ENCODE measurements at places on chromosomes 6 and 20.

- ATAC-seq = no peak
Observed at GRCh38 chr20:19253916-19254820, 41.7 kb downstream of the SLC24A3 start.

DNA sequence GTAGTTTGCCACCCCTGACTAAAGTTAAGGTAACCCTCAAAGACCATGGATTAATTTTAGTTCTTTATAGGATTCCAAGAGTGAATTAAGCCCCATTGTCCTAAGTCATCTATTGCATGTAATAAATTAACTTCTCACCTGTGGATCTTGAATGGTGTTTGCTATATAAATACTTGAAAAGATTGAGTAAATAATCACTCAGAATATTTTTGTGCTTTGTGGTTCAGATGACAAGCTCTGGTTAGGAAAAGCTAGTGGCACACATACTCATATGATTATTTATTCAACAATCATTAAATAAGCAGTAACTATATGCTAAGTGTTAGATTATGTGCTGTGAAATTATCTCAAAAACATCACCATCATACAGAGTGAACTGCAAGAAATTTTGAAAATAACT lies 203.2 kb downstream of the OGFRL1 start:
- ATAC-seq = no peak

DNA sequence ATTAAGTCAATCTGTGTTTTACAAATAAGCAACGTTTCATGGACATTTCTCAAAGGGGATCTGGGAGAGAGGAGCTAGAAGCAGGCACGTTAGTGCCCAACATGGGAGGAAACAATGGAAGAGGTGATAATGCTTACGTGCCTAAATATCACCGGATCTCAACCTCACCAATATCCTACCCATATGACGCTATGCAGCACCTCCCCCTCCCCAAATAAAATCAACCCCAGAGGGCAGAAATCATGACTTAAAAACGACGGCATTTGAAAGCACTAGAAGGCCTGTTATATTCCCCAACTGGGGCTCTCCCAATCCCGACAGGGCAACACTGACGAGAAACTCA lies 425 bp downstream of the HBS1L start:
- no peak for ATAC-seq

DNA sequence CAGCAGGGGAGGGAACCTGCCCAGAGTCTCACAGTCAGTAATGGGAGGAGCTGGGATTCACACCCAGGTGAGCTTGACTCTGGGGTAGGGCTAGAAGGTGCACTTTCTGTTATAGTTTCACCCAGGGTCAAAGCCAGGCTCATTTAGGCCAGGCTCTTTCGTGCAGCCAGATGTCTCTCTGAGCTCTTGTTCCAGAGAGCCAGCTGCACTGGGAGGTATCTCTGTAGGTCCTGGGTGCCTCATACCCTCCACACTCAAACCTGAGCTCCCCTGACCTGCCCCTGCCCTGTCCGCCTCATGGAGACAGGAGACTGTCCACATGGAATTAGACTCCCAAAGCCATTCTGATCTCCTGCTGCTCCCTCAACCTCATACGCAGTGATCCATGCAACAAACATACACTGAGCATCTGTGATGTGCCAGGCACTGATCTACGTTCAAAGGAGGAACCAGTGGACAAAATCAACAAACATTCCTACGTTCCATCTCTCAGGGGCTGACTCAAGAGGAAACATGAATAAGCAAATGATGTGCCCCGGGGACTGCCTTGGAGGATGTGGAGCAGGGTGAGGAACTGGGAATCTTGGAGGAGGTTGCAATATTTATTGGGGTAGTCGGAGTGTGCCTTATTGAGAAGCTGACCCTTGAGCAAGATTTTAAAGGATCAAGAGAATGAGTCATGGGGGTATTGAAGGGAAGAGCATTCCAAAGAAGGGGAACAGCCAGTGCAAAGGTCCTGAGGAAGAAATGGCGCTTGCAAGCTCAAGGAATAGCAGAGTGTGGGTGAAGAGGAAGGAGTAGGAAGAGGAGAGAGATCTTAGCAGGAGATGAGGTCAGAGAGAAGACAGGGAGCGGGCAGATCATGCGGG lies 71.3 kb upstream of the TOX2 start:
- no peak for ATAC-seq

DNA sequence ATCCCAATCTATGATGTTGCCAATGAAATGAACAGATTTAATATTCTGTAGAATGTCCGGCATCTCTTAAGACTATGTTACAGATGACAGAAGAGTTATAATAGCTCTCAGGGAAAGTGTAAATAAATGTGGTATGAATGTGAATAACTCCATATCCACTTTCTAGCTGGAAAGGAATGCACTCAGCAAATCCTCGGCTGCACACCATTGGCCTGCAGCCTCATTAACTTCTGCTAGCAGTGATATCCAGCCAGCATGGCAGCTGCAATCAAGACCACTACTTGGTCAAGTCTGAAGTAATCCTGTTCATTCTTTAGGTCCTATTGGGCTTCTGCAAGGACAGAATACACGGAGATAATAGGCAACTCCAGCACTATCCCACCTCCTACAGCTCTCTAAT lies 17.3 kb upstream of the MICA start:
- no peak for ATAC-seq

DNA sequence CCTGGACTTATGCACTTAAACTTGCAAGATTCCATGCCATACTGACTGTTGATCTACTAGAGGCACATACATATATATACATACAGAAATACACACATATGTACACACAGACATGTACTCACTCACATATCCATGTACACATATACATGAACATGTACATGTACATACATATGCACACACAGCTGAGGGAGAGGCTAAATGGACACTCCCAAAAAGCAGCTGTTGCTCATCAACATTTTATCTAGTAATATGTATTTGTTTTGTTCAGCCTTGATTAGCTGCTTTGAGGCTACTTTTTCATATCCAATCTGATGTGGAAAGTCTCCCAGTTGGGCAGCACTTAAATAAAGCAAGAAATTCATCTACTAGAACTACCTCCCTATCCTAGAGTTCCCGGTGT lies 33.7 kb upstream of the FBXL4 start:
- no peak for ATAC-seq

GRCh38 chr20:18529041-18529440 lies 21.3 kb downstream of the SEC23B start:
- no peak for ATAC-seq

- ATAC-seq = no peak
Observed at GRCh38 chr6:72741083-72741482, 119.2 kb downstream of the KCNQ5 start.

DNA sequence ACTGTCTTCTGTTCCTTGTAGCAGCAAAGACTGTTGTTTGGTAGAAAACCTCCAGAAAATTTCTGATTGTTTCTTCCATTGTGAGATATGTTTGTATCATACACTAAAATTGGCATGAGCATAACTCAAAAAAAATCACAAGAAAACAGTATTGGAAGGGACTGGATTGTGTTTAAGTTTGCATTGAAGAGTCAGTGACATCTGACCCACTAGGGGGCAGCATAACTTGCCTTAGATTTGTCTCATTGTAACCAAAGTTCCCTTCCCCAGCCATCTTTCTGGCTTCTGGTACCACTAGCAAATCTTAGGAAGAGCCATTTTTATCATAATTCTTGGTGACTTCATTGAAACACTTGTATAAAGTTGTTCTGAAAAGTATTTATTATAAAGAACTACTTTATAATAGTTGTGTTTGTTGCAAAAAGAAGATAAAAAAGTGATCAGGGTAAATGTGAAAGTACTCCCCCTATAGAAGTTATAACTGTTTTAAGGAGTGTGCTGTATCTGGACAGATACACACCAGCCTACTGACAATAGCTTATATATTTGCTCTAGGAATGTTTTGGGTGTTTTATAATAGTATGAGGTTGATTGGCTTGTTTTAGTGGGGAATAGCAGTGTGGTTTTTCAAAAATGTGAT lies 7.7 kb downstream of the CSTF1 start:
- ATAC-seq = no peak

GRCh38 chr20:15900443-15900842 lies 672.8 kb downstream of the KIF16B start:
- no peak for ATAC-seq

DNA sequence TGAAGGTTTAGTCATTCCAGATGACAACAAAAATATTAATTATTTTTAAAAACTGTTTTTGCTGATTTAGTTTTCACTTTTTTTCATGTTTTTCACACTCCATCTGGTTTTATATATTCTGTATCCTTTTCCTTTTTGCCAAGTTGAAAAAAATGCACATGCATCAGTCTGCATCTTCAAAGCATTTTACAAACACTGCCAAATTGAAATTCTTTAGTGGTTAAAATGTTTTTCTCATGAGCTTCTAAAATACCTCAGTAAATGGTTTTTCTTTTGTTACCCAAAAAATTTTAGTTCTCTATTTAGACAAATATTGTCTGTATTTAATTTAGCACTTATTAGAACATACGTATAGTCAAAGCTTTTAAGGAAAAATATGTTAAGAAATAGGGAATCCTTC lies 386.9 kb upstream of the HSF2 start:
- no peak for ATAC-seq

- no peak for ATAC-seq
Observed at GRCh38 chr6:32432050-32432450, 7.6 kb upstream of the HLA-DRA start.

- no peak for ATAC-seq
Observed at GRCh38 chr6:34385793-34386195, 6.7 kb downstream of the NUDT3 start.

Measured in activated CD4-positive, CD25-positive, alpha-beta regulatory T cell treated with anti-CD3 and anti-CD28 coated beads, Interleukin-2, amount 50 U/mL, for 24 hours (primary cell).